ENCODE measurements at places on chromosomes 3 and 15.

- DNase-seq = no peak
Measured at GRCh38 chr15:47401427-47401826, 315.9 kb upstream of the SEMA6D start.

GRCh38 chr3:119841808-119842471, 60.0 kb downstream of the NR1I2 start:
- DNase-seq = no peak

- no peak for DNase-seq
Measured at GRCh38 chr15:41688671-41689070, 28.5 kb downstream of the MGA start.

GRCh38 chr3:137852391-137852830, 88.3 kb downstream of the SOX14 start:
- no peak for DNase-seq

GRCh38 chr3:38533285-38533976, 37.3 kb downstream of the EXOG start:
- no peak for DNase-seq

DNA sequence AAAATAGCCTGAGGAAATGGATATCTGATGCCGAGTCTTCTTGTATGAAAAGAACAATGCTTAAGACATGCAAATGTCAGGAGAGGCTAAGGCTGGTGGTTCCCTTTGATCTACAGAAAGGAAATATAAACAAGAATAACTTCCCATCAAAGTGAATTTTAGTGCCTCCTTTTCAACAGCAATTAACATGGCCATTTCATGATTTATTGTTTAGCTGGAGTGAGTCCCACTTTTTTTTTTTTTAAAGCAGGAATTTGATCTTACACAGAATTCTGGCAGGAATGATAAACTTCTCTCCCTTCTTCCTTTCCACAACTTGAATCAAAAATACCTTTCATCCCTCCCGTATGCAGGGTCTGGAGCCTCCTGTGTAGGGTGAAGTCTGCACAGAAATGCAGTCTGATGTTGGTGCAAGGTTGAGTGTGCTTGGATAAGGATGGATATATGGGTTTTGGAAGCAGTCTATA, 287.0 kb downstream of the MEX3B start:
- DNase-seq = no peak

DNA sequence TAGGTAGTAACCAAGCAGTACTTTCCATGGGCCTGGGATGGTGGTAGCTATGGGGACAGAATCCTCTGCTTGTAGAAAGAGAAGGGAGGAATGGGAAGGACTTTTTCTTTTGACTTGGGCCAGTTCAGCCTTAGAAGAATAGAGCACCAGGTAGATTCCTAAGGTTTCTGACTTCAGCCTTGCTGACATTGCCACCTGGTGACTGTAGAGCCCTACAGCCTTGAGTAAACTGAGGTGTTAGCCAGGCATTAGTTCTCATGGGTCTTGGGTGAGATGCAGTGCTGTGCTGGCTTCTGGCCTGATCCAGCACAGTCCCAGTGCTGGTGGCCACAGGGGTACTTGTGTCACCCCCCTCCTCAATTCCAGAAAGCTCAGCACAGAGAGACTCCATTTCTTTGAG, 171.1 kb downstream of the ZBBX start:
- no peak for DNase-seq

- DNase-seq = no peak
Measured at GRCh38 chr3:13594991-13595421, 46.1 kb downstream of the FBLN2 start.

DNA sequence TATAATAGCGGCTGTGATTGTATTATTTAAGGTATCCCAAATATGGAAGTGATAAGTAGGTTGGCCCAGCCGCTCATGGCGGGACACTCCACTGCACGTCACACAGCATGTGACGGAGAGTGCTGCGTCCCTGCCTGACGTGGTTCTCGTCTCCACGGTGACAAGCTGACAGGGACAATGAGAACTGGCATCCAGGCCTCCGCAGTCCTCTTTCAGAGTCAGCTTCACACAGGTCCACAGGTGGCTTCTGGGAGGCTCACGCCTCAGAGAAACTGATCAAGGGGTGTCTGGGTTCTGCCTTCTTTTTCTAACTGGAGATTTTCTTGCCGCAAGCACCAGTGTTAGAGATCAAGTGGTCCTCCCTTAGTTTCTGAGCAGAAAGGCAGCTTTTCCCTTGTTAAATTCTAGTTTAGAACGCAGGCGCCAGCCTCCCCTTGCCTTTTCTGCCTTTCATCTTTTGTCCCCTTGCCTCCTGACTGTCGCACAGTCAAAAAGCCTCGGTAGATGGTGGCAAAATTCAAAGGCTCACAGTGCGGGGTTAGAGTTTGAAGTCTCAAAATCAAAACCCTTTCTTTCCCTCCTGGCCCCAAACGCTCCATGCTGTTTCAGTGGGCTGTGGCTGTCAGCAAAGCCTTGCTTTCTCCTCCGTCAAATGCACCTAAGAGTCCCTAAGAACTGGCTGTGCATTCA, 120.9 kb downstream of the ATP10A start:
- no peak for DNase-seq
